ENCODE measurements at places on chromosomes 6 and 20.

GRCh38 chr6:89346433-89346832, 6.1 kb downstream of the UBE2J1 start:
- DNase-seq, result no peak

DNA sequence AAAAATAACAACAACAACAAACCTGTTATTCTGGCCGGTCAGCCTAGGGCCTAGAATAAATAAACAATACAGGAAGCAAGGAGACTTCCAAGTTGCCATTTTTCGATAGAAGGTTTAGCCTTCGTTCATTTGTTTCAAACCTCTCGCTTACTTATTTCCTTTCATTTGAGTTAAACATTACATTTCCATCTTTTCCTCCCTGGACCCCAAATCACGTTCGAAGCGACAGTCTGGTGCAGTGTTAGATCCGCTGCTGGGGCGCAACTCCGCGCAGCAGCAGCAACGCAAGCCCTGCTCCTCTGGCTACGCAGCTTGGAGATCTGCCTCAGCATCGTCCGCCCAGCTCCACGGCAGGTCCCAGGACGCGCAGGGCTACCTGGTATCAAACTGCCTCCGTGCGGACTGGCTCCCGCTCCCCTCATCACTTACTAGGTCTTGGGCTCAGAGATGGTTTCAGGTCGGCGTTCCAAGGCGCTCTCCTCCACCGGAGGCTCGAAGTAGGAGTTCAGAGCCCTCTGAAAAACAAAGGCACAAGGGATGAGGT, 530 bp downstream of the TDP2 start:
- DNase-seq, result no peak

DNA sequence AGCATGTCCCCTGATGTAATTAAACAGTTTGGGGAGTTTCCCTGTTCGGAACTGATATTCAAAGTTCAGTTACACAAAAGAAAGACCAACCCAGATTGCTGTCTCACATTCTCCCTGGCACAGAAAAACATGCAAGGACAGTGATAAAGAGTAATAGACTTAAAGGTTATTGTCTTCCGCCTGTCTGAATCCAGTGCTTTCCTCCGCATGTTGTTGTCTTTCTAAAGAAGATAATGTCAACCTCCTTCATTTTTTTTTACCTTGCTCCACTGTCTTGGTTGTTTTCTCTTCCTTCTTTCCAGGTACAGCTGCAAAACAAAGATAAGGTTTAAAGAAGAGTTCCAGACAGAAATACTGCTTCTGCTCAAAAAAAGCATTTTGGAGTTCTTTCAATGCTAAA, 284.5 kb downstream of the TRDN start:
- DNase-seq, result no peak

DNA sequence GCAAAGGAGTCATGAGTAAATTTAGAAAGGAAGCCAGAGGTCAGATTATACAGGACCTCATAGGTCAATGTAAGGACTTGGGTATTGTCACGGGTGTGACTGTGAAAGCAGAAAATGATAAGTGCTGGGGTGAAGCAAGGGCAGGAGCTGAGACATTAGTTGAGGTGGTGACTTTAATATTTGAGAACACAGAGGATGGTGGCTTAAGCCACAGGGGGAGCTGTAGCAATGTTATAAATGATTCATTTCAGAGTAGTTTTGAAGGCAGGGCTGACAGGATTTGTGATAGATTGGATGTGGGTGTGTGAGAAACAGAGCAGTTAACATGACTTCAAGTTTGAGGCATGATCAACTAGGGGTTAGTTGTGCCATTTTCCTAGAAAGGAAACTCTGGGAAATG, 659.9 kb downstream of the EPM2A start:
- no peak for DNase-seq

GRCh38 chr6:53758496-53758895, 36.3 kb upstream of the LRRC1 start:
- no peak for DNase-seq

DNA sequence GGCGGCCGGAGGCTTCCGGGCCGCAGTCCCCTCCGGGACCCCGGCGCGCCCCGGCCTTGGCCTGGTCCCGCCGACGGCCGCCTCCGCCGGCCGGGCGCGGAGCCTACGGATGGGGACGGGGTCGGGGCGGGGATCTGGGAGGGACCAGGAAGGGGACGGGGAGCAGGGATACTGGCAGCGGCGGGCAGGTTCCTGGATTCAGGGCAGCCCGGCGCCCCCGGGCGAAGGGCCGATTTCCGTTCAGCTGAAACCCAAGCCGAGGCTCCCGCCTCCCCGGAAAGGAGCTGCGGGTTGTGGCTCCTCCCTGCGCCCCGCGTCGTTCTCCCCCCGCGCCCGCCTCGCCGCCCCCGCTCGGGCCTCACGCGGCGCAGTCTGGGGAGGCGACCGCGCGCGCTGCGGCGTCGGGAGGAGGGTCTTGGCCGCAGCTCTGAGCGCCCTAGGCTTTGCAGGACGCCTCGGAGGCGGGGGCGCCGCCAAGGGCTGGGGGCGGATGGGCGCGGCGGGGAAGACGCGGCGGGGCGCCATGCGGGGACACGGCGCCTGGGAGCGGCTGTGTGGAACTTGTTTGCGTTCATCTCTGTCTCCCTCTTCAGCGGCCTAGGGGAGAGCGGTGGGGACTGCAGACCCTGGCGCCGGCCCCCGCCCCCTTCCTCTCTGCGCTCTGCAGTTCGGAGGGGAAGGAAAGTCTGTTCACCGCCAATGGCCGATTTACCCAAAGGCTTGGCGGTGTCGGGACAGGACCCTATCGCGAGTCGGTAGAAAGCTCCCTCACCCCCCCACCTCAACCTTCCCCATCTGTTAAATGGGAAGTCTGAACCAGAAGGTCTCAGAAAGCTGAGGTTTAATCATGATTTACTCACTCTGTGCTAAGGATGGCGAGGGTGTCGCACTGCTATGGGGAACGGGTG, 22.7 kb upstream of the TMEM181 start:
- no peak for DNase-seq

Measured in HL-60 (cell line).